ENCODE measurements at places on chromosomes 6 and 20. TPM values are rescaled to one million over a fixed set of nuclear protein-coding genes. Genes with fewer than 3 reads are reported as not detected.

DNA sequence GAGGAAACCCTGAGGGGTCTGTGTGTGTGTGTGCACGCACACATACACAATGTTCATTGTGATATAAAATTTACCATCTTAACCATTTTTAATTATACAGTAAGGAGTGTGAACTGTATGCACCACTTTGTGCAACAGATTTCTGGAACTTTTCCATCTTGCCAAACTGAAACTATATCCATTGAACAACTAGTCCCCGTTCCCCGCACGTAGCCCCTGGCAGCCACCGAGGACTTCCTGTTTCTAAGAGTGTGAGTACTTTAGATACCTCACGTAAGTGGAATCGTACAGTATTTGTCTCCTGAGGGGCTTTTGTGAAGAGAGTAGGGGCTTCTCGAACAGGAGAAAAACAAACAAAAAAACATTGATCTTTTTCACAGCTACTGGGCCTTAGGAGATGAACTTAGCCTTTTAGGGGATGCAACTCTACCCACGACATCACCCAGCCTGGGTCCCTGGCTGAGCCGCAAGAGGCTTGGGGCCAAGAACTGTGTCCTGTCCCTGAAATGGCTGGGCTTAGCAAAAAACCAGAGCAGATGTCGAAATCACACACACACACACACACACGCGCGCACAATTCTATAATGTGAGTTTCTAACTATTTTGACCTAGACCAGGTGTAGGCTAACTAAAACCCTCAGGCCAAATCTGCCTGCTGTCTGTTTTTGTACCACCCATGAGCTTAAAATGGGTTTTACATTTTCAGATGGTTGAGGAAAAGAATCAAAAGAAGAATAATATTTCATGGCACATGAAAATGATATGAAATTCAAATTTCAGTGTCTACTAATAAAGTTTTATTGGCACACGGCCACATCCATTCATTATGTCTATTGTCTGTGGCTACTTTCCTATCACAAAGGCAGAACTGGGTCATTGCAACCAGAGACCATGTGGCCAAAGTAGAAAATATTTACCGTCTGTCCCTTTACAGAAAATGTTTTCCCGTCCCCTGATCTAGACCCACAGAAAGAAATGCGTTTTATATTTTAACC, 144.2 kb downstream of the EYA2 start:
- no peaks in the 10 kb centered on the region for H3K4me1 ChIP-seq
- no peak for DNase-seq
- no peaks in the 10 kb centered on the region for H3K36me3 ChIP-seq
- no peak overlapping the region for H3K27ac ChIP-seq
- H3K27me3 ChIP-seq, result peaks cover 15% of the 10 kb centered on the region
- no peak overlapping the region for H3K4me3 ChIP-seq

DNA sequence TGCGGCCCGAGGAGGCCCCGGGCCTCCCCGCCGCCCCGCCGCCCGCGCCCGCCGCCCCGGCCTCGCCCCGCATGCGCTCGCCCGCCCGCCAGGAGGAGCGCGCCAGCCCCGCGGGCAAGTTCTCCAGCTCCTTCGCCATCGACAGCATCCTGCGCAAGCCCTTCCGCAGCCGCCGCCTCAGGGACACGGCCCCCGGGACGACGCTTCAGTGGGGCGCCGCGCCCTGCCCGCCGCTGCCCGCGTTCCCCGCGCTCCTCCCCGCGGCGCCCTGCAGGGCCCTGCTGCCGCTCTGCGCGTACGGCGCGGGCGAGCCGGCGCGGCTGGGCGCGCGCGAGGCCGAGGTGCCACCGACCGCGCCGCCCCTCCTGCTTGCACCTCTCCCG, 1.5 kb downstream of the FOXQ1 start:
- no peak overlapping the region for H3K27ac ChIP-seq
- no peak for DNase-seq
- H3K36me3 ChIP-seq, result no peaks in the 10 kb centered on the region
- peaks cover 45% of the 10 kb centered on the region for H3K27me3 ChIP-seq
- no peak overlapping the region for H3K4me3 ChIP-seq

DNA sequence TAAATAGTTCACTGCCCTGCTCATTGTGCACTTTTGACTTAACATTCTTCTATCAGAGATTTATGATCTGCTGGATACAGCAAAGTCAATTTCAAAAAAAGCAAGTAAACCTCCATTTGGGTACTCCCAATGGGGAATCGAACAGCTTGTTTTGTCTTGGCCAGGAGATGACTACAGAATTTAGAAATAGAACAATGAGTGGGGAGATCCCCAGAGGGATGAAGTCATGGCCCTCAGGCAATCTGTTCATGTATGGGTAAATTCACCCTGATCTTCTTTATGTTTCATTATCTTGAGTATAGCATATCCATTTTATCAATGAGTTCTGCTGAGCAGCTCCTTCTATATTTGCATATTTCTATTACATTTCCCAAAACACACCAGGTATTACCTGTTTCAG, 1681.9 kb downstream of the HACE1 start:
- no peaks in the 10 kb centered on the region for H3K27me3 ChIP-seq
- H3K27ac ChIP-seq, result no peak overlapping the region
- DNase-seq, result no peak
- H3K36me3 ChIP-seq, result no peaks in the 10 kb centered on the region
- no peak overlapping the region for H3K4me3 ChIP-seq
- H3K4me1 ChIP-seq, result no peaks in the 10 kb centered on the region

DNA sequence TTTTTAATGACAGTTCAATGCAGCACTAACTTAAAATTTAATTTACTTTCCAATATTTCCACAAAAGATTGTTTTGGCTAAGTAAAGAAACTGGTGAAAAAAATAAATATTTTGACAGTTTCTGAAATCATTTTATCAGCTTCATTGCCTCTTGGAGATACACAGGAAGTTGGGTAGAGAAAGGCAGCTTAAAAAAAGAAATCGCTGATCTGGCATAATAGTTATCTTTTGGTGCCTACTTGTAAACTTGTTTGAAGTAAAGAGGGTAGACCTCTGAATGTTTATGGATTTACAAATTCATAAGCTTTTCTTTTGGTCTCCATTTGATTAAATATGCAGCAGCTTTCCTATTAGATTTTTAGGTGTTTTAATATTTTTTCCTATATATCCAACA, 103.4 kb downstream of the RTN4IP1 start:
- H3K36me3 ChIP-seq, result no peaks in the 10 kb centered on the region
- no peaks in the 10 kb centered on the region for H3K27me3 ChIP-seq
- peak overlapping the region; percentile 93 for H3K27ac ChIP-seq
- H3K4me3 ChIP-seq, result peak overlapping the region; percentile 47
- no peak for DNase-seq

DNA sequence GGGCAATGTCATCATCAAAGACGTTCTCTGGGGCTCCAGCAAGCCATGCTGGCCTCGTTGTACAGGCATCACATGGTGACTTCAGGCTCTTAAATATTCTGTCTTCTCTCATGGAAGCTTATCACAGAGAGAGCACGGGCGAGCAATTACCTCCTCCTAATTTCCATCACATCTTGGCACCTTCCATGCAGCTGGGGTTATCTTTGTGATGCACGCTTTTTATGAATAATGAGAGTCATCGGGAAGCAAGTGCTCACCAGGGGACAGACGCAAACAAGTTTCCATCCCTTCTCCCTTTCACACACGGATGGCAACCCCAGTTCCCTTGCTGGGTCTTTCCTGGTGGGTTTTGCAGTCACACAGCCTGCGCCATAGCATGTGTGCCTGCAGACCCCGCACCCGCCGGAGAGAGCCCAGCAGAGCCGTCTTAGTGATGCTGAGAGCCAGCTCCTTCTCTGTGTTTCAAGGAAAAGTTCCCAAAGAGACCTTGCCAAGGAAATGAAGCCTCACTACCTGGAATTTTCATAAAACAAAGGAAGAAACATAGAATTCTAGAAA, 116.3 kb upstream of the AFDN start:
- H3K27me3 ChIP-seq, result peaks cover 2% of the 10 kb centered on the region
- no peak overlapping the region for H3K27ac ChIP-seq
- no peak overlapping the region for H3K4me3 ChIP-seq

DNA sequence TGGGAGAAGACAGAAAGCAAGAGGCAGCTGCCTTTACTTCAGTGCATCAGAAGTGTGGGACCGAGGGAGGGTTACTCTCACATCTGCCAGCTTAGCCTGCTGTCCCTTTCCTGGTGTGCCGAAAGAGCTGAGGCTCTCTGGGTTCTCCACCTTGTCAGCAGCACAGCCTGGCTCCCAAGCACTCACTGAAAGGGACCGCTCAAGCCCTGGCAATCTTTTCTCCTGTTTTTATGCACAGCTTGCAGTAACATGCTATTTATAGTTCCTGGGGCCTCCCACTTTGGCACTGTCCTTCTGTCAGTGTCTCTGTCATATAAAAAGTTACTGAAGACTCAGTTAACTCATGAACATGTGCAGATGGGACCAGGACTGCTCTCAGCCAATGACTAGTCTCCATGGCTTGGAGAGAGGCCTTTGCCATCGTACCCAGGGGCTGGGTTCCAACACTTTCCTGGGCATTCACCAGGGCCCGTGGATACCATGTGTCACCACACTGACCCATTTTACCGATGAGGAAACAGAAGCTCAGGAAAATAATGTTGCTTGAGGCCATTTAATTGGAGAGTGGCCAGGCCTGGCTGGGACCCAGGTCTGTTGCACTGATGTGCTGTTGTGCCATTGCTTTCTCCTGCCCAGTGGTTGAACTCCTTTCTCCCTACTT, 46.2 kb downstream of the PANK2 start:
- no peaks in the 10 kb centered on the region for H3K36me3 ChIP-seq
- no peaks in the 10 kb centered on the region for H3K27me3 ChIP-seq
- H3K4me3 ChIP-seq, result no peak overlapping the region
- no peak overlapping the region for H3K27ac ChIP-seq
- peaks cover 2% of the 10 kb centered on the region for H3K4me1 ChIP-seq
- no peak for DNase-seq

DNA sequence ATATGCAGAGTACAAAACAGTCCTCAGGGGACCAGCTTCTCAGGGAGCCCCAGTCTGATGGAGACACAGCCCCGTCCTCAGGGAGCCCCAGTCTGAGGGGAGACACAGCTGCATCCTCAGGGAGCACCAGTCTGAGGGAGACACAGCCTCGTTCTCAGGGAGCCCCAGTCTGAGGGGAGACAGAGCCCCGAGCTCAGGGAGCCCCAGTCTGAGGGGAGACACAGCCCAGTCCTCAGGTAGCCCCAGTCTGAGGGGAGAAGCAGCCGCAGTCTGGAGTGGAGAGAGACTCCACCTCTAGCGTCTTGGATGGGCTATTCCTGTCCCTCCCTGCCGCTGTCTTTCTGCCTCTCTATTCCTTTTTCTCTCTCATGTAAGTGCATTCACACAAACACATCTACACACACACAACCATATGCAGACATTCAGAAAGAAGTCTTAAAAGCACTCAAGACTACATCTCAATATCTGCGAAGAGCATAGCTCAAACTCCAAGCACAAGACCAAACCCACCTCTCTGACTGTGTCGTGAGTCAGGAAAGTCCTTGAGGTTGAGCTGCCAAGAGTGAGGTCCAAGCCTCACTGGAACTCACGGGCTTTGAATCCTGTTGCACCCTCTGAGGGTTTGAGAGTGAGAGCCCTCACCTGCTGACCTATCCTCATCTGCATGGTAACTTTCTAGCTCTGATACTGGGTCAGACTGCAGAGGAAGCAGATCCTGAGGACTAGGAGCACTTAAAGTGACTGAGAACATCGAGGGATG, 53.1 kb upstream of the SAYSD1 start:
- H3K27me3 ChIP-seq, result peaks cover 32% of the 10 kb centered on the region
- DNase-seq, result no peak
- H3K36me3 ChIP-seq, result no peaks in the 10 kb centered on the region
- no peak overlapping the region for H3K27ac ChIP-seq
- peaks cover 8% of the 10 kb centered on the region for H3K4me1 ChIP-seq

GRCh38 chr20:6265204-6265904, 142.5 kb upstream of the FERMT1 start:
- DNase-seq, result no peak
- no peaks in the 10 kb centered on the region for H3K27me3 ChIP-seq
- H3K4me3 ChIP-seq, result no peak overlapping the region
- no peaks in the 10 kb centered on the region for H3K36me3 ChIP-seq
- H3K4me1 ChIP-seq, result no peaks in the 10 kb centered on the region
- H3K27ac ChIP-seq, result no peak overlapping the region

- no peak overlapping the region for H3K27ac ChIP-seq
- no peak overlapping the region for H3K4me3 ChIP-seq
- no peak for DNase-seq
Observed at GRCh38 chr6:160393891-160394653, 45.9 kb downstream of the SLC22A3 start.

DNA sequence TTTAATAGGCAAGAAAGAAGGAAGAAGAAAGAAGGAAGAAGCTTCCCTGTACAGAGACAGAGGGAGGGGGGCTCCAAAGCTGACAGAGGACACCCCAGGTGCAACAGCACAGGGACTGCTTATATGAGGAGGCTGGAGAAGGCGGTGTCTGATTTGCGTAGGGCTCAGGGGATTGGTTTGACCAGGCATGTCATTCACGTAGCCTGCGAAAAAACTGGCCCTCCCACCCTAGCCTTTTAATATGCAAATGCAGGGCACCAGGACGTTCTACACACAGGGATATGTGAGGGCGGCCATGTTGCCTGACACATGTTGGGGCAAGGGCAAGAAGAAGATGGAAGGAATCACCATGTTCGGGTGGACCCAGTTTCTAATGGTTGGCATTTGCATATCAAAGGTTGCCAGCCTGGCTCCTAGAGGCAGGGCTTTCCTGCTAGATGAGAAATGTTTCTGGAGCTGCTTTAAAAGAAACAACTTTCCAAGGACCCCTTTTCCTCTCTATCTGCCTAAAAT, 305.4 kb upstream of the CDYL start:
- H3K27ac ChIP-seq, result no peak overlapping the region
- H3K4me3 ChIP-seq, result no peak overlapping the region
- no peak for DNase-seq
- H3K36me3 ChIP-seq, result no peaks in the 10 kb centered on the region
- H3K4me1 ChIP-seq, result no peaks in the 10 kb centered on the region

GRCh38 chr20:36606158-36607066, 833 bp downstream of the RAB5IF start:
- H3K36me3 ChIP-seq, result peaks cover 4% of the 10 kb centered on the region
- H3K4me1 ChIP-seq, result peaks cover 9% of the 10 kb centered on the region
- no peaks in the 10 kb centered on the region for H3K27me3 ChIP-seq
- peak overlapping the region; percentile 70 for H3K27ac ChIP-seq

DNA sequence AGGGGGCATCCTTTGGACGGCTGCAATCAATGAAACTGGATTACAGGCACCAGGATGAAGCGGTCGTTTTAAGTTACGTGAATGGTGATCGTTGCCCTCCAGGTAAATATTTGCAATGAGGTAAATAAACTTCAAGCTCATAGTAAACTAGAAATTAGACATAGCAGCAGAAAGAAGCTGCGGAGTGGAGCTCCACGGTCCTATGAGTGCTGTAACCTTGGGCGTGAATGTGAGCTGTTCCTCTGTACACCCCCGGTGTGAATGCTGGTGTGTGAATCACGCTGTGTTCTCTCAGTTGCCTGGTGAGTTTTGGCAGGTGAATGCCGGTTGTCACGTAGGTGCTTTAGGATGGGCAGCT, 42.0 kb upstream of the SLC22A1 start:
- H3K4me3 ChIP-seq, result no peak overlapping the region
- no peaks in the 10 kb centered on the region for H3K27me3 ChIP-seq
- no peak overlapping the region for H3K27ac ChIP-seq
- no peak for DNase-seq
- no peaks in the 10 kb centered on the region for H3K4me1 ChIP-seq

- H3K4me3 ChIP-seq, result no peak overlapping the region
- H3K36me3 ChIP-seq, result no peaks in the 10 kb centered on the region
- no peaks in the 10 kb centered on the region for H3K27me3 ChIP-seq
- DNase-seq, result no peak
- H3K4me1 ChIP-seq, result no peaks in the 10 kb centered on the region
Observed at GRCh38 chr6:109105681-109106080, 10.4 kb downstream of the CEP57L1 start.

ATP5F1E gene
- total RNA-seq, result 61.1 TPM

BEND6 gene
- not detected for total RNA-seq
